ENCODE measurements at places on chromosomes 13 and 19.

- no peak for DNase-seq
These were observed 22.6 kb upstream of the USP12 start for GRCh38 chr13:27194209-27194608.

- DNase-seq, result no peak
These were observed 15.8 kb upstream of the ALOX5AP start for GRCh38 chr13:30719525-30719914.

DNA sequence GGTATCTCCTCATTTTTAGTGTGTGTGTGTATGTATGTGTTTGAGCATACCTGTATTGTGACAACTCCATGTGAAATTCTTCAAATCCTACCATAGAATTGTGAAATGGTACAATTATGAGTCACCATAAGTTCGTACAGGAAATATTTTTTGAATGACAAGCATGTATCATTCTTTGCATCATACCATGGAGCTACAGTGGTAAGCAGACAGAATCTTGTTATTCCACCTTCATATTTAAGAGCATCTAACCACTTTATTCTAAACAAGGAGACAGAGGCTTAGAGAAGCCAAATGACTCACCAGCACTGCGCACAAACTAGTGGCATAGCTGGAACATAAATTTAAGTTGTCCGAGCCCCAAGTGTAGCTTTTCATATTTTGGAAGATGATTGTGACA lies 4.5 kb upstream of the EPSTI1 start:
- no peak for DNase-seq

DNA sequence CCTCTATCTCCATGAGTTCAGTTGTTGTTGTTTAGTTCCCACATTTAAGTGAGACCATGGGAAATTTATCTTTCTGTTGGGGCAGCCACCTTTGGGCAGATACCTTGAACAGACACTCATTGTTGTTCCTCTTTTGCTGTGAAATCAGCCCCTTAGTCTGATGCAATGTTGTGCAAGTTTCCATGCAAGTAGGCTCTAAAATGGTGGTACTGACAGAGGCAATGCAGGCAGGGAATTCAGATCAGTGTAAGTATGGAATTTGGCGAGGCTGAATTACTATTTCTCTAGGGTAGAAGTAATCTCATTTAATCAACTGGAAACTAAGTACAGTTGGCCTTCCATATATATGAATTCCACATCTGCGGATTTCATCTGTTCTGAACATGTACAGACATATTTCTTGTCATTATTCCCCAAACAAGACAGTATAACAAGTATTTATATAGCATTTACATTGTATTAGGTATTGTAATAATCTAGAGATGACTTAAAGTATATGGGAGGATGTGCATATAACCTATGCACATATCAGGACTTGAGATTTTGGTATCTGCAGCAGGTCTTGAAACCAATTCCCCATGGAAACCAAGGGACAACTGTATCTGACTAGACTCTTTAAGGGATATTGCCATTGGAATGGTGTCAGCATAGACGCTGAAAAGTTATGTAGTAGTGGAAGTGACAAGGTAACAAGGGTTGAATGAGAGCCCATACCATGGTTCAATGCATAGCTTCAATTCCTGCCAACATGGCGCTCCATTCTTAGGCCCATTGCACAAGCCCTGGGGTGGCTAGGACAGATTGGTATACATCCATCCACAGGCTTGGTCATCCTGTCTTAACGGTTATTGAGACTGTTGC lies 281.5 kb upstream of the HTR2A start:
- no peak for DNase-seq

GRCh38 chr13:40596484-40596883 lies 70.0 kb downstream of the FOXO1 start:
- no peak for DNase-seq

- DNase-seq, result no peak
These were observed 21.0 kb downstream of the SERP2 start for GRCh38 chr13:44394658-44395057.

DNA sequence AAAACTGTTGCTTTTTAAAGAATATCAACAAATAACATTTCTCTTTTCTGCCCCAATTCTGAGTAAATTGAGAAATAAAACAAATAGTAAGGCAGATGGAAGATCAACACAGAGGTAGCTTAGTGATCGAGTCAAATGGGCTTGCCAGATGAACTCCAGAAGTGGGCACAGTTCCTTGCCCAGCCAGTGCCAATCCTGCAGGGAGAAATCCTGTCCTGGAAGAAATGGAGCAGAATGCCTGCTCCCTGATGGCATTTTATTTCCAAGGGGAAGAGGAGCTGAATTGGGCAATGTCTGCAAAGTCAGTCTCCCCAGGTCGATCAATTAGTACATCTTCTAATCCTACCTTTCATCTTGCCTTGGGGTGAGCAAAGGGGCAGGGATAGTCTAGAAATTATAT lies 225.3 kb downstream of the NHLRC3 start:
- no peak for DNase-seq

DNA sequence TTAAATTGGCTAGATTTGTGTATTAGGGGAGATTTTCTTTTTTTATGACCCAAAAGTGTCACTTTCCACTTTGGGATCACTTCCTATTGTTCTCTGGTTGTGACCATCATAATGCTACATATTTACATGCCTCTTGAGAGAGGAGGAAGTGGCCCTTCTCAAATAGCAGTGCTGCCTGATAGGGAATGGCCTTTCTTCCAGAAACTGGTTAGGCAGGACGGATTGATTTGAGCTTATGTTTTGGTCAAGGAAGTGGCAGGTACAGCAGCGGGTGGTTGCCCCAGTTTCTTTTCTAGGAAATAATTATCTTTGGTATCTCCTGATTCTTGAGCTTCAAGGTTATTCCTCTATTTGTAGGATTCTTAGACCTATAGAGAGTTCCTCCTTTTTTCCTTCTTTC lies 21.9 kb upstream of the WTIP start:
- no peak for DNase-seq

- DNase-seq, result no peak
These were observed 2.3 kb upstream of the U2AF2 start for GRCh38 chr19:55652311-55653128.

DNA sequence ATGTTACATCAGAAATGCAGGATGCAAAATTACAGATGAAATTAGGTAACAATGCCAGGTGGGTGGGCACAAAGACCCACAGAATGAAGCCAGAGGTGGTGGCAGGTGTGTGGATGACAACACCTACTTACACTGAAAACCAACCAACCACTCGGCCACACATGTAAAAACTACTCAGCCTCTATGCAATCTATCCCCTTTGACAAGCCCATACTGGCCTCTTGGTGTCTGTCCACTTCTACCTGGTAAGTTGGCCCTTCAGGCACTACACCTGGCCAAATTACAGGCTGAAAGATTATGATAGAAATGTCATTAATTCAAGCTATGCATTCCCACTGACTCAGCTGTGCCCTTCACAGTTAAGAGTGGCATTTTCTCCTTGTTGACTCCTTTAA lies 50.0 kb downstream of the BRD4 start:
- DNase-seq, result no peak

DNA sequence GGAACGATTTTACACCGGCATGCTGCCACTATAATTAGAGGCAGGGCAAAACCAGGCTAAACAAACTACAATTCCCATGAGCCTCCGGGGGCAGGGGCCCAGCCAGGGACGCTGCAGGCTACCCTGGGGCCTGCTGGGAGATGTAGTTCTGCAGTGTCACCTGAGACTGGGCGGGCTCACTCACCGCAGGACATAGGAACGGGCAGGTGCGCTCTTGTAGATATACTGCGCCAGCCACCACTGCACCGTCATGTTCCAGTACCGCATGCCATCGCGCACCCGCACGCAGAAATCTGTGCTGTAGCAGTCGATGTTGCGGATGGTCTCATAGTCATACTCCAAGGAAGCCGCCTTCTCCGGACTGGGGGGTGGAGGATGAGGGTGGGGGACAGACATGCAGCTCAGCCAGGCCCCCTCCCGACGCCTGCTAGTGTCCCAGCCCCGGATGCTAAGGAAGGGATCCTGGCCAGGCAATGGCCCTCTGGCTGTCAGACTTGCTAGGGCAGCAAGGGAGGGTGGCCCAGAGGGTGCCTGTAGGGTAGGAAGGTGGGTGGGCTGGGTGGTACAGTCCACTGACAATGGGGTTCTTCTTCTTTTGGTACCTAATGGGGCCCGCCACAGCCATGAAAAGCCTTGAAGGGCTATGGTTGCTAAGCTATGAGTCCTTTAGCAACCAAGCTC lies 5.8 kb upstream of the TMC4 start:
- DNase-seq, result no peak

DNA sequence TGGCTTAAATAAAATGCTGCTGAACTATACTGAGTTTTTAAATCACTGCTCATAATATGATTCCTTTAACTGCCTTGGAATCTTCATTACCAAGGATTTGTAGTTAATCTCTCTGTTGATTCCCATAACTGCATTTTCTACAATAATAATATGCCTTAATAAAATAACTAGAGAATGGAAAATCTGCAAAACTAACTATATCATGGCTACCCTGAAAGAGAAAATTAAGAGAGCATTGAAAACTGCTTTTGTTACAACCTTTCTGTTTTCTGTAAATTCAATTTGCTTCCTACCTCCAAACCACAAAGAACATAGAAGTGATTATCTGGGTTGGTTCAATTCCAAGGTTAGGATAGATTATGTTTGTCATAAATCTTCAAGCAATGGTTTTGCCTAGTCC lies 202.8 kb upstream of the ATXN8OS start:
- no peak for DNase-seq

DNA sequence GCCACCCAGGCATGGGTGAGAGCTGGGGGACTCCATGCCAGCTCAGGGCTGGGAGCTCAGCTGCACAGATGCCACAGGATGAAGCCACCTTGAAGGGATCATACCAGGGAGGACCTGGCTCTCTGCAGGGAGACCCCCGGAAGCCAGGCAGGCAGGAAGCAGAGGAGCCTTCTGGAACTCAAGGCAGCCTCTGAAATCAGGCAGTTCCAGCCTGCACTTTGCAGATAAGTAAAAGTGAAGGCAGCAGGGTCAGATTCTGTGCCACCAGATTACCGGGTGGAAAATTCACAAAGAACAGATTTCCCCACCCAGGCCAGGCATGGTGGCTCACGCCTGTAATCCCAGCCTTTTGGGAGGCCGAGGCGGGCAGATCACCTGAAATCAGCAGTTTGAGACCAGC lies 2.5 kb downstream of the TMEM259 start:
- no peak for DNase-seq

DNA sequence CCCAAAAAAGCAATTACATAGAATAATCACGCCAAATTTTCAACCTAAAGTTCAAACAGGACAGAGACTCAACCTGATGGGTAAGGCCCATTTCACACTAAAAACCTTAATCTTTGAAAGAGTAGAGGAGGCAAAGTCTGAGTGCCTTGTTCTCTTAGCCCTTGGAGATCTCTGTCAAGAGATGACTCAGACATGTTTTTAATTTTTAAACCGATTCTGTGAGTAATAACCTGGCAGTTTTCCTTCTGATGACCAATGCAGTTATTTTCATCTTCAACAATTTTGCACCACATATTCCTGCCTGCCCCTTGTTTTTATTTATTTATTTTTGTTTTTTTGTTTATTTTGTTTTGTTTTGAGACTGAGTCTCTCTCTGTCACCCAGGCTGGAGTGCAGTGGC lies 11.5 kb upstream of the TNFSF9 start:
- DNase-seq, result no peak

GRCh38 chr13:27770809-27771208 lies 21.5 kb upstream of the GSX1 start:
- DNase-seq, result no peak

- no peak for DNase-seq
These were observed 47.5 kb upstream of the SLC7A9 start for GRCh38 chr19:32916969-32917615.

- DNase-seq, result no peak
These were observed 51.7 kb downstream of the RXFP2 start for GRCh38 chr13:31790992-31791391.
